Endothelial cell (in vitro differentiated cells): ENCODE measurements at places on chromosomes 13 and 19. TPM values are rescaled to one million over a fixed set of nuclear protein-coding genes. Genes with fewer than 3 reads are reported as not detected.

Gene GNG14
- total RNA-seq: not detected

Gene CDX2
- total RNA-seq: 0.33 TPM

Gene SYCN
- total RNA-seq: not detected

Gene FGF22
- total RNA-seq: not detected

Gene WDR87
- total RNA-seq: not detected

Gene RRAS
- 23.9 TPM for total RNA-seq

Gene LHB
- total RNA-seq: 1.4 TPM

Gene PPM1N
- 0.33 TPM for total RNA-seq

Gene ARHGAP45
- 2.4 TPM for total RNA-seq

Gene LILRB1
- not detected for total RNA-seq

Gene TSSK6
- total RNA-seq: 2.7 TPM

Gene NLRP4
- not detected for total RNA-seq

Gene SPACA4
- not detected for total RNA-seq

Gene ADM5
- total RNA-seq: 5.3 TPM
